NCI-H2107 (cell line): ENCODE measurements at places on chromosomes 5 and 9.

DNA sequence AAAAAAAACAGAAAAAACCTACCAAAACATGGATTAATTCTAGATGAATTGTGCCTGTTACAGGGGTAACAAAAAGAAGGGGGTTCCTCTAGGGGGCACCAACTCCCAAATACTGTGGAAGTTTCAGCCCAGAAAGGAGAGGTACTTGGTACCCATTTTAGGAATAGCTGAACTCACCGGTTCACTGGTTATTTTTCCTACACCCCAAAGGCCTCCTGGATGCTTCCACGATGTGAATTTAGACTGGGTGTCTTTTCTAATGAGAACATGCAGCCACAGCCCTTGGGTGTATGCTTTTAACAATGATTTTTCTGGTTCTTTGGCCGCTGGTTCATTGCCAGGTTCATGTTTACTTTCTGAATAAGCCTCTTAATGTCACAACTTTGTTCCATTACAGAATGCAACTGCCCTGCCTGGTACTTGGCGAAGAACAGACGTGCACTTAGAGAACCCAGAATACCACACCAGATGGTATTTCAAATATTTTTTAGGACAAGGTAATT is 46.7 kb downstream of the GARNL3 start:
- DNase-seq: no peak

DNA sequence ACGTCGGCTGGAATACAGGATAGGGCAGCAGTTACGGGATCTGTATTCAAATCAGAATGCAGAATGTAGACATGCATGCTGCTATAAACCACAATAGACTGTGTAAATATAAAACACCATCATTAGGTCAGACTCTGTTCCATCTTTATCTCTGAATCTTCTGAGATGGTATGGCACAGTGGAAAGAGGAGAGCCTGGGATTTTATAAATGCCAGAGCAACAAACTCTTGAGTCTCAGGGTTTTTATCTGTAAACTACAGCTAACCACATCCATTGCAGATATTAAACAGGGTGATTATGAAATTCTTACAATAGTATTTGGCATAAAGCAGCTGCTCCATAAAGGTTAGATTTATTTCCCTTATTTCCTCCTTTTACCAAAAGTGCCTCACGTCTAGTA is 108.7 kb downstream of the ZDHHC21 start:
- DNase-seq: no peak

DNA sequence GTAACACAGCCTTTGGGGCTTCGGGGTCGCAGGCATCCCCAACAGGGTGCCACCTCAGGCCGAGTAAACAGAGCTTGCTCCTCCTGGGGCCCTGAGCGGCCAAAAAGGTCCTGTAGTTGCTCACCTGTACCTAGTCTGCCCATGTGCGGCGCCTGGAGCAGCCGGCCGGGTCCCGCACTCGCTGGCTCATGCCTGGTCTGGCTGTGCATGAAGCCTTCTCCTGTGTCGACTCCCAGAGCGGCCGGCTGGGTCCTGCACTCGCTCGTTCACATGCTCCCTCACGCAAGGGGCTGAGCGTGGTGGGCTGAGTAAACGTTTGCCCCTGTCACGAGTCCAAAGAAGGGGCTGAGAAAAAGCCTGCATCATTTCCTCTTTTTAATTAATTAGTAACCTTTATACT is 162.4 kb upstream of the TUT7 start:
- no peak for DNase-seq

DNA sequence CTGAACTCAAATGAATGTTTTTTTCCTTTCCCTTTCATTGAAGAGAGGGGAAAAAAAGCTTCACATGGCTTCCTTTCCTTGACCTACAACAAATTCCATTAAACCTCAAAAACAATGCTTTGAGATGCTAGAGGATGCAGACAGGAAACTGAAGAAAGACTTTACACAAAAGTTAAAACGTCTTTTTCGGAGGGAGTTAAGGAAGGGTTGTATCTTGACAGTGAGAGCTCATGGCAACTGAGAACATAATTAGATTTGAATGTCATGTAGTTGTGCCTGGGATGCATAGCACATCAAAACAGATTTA is 66.4 kb downstream of the EBF1 start:
- DNase-seq: no peak

GRCh38 chr5:61981886-61982285 is 324.1 kb upstream of the KIF2A start:
- no peak for DNase-seq

DNA sequence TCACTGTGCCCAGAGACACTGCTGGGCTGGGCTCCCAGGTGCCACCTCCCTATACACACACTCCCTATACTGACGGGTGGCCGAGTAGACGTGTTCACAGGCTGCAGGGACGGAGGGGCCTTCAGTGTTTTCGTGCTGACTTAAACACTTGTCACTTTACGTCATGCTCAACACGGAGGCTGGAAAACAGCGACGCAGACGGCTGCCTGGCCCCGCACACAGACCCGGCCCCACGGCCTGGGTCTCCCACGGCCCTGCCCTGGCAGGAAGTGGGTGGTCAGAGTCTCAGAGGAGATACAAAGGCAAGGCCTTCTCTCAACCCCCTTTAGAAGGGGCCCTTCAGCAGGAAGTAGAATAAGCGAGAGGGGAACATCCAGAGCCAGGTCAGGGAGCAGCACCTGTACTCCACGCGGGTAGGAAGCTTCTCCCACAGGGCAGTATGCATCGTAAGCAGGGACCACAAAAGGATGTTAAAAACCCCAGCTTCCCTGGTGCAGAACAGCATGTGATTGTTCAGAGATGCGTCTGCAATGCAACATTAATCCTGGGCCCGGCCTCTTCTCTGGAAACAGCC is 11.9 kb upstream of the TBC1D9B start:
- DNase-seq: no peak

DNA sequence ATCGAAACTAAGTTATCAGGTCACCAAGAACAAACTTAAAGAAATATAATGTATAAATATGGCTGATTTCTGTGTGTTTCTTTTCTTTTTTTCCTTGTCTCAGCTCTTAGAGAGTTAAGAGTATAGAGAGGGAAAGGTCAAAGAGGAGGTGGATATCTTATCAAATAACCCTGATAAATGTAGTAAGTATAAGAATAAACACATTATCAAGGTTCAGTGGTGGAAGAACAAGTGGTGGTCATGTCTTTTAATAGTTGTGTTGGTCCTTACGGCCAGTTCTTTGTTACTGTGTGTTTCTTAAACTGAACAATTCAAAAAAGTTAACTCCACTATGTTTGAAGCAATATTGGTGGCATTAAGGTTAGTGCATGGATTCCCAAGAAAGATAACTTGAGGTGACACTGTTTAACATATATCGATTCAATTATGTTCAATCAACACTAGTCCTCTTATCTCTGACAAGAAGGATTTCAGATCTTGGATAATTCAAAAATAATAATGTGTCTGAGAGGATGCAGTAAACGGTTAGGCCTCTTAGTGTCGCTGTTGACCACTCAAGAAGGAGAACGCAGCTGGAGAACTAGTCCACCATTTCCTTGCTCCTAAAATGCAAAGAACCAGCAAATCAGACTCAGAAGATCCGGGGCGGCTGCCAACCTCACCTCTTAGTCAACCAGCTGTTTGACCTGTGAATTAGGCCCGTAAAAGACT is at the start of gene PCDHGA3:
TSS of gene PCDHGA3 (plus strand) at position 588 of the 711 bp plus-strand sequence. CDS start 205 bp downstream, outside the sequence.
- DNase-seq: no peak

DNA sequence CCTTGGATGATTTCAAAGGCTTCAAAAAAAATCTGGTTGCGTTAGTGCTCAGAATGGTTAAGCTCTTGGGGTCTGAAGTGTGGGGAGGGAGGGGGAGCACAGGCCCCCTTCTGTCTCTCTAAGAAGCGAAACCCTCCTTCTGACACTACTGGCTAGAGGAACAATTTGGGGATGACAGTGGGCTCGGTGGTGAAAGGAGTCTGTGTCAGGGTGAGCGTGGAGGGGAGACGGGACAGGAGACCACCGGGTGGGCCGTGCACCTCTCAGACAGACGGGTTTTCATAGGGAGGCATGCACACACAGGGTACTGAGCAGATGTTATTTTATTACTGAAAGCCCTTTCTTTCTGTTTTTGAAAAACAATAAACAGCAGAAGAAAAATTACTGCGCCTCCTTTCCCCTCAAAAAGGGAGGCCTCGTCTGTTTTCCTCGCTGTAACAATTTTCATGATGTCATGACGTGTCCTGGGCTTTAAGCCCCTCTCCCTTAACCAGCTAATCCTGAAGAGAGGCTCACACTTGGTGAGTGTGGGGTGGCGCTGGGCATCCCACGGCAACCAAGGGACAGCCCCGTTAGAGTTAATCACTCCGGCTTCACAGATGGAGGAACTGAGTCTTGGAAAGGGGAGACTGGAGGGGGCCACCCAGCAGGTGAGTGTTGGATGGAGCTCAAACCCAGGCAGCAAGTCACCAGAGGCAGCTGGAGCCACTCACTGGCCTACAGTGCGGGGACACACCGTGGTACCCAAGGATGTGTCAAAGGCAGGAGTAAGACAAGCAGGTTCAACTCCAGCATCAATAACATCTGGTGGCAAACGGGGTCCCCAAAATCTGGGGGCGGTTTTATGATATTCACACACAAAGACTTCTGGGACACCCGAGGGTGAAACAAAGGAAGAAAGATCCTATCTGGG is 53.4 kb downstream of the PTCH1 start:
- DNase-seq: no peak

GRCh38 chr5:89735082-89735481 is 674.5 kb downstream of the CETN3 start:
- DNase-seq: no peak

GRCh38 chr5:147966829-147967228 is 60.5 kb upstream of the C5orf46 start:
- no peak for DNase-seq

DNA sequence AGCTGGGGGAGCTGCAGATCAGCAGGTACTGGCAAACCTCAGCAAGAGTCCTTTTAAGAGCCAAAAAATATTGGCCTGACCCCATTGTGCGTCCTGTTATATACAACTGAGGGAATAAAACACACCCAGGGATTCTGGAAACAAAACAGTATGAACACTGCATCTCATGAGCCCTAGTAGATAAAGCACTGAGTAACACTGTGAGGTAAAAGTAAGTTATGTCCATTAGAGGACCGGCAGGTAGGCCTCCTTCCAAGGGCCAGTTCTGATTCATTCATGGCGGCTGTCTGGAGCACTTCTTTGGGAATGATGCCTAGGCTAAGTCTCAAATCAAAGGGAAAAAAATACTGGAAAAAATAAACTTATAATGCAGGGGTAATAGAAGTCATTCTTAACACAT is 64.9 kb downstream of the PDE4D start:
- DNase-seq: no peak

GRCh38 chr9:23662320-23662719 is 163.7 kb downstream of the ELAVL2 start:
- DNase-seq: no peak

DNA sequence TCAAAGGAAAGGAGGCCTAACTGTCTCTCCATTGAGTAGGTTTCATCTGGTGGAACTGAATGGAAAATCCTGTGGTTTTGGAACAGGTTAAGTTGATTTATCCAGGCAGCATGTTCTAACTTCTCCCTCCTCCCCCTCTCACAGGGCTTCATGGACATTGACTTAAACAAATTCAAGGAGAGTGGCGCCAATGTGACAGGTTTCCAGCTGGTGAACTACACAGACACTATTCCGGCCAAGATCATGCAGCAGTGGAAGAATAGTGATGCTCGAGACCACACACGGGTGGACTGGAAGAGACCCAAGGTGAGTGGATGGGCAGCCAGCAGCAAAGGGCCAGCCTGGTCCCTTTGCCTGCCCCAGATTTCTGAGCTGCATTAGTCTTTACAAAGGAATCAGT is 183.9 kb downstream of the GRIA1 start:
- no peak for DNase-seq

GRCh38 chr9:112355427-112355897 is 22.0 kb upstream of the PTBP3 start:
- DNase-seq: no peak
